ENCODE measurements at places on chromosomes 6 and 20.

GRCh38 chr6:83462524-83462923, 31.7 kb upstream of the ME1 start:
- DNase-seq, result no peak

GRCh38 chr6:170516783-170517616, 36.1 kb downstream of the PSMB1 start:
- peak; percentile 50 for DNase-seq

GRCh38 chr6:4450237-4450636, 314.9 kb upstream of the ECI2 start:
- no peak for DNase-seq

- DNase-seq, result no peak
These were observed 550.3 kb upstream of the JARID2 start for GRCh38 chr6:14695579-14695978.

- no peak for DNase-seq
These were observed 63.1 kb downstream of the ATXN1 start for GRCh38 chr6:16698162-16698533.

- no peak for DNase-seq
These were observed 226.2 kb downstream of the TTLL2 start for GRCh38 chr6:167550941-167551627.

- DNase-seq, result no peak
These were observed 760.7 kb downstream of the GRIK2 start for GRCh38 chr6:102154176-102154575.

DNA sequence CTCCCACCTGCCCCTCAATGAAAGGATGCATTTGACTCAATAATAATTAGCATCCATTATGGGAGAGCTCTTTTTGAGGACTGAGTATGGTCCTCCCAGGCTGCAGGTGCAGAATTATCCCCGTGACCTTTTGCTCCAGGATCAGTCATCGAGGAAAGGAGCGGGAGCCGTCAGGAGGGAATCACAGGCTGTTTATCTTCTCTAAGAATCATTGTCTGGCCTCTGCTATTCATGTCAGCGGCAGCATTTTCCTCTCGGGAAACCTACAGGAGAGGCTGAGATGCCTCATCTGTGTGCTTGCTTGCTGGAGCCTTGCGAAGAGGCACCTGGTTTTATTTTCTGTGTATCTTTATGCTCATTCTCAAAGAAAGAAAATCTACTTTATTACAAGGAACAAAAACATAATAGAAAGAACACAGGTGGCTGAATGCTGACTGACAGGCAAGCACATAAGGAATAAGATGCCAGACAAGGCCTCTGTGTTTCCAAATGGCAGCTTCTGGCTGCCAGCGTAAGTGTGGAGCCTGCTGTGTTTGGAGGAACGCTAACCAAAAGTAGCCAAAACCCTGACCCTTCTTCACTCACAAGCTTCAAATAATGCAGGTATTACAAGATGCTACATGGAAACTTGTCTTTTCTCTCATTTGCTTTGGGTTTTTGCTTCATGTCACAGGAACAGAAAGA, 539.1 kb upstream of the MARCKS start:
- no peak for DNase-seq

- no peak for DNase-seq
These were observed 64.5 kb downstream of the ATP9A start for GRCh38 chr20:51703400-51704287.

DNA sequence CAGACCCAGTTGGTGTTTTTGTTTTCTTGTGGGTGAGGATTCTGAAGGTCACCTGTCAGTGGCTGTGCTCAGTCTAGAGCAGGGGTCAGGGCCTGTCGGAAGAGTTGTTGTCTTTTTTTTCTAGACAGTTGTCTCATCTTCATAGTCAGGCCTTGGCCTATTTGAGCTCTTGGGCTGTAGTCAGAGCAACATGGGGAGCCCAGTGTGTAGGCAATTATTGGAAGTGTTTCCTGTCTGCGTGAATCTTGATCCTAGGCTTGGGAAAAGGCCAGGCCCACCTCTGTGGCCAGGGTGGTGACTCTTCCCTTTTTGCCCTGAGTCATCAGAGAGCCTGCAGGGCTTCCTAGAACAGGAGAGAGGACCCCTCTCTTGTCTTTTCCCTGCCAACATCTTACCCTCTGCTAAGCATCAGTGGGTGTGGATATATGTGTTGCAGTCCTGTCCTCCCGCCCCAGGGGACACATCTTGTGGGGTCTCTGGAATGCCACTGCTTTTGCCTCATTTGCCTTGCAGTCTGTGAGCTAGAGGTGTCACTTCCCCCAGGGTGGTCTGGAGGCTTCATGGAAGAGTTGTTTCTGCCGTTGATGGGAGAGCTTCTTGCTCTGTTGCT, 11.4 kb downstream of the TJAP1 start:
- DNase-seq, result no peak

- DNase-seq, result no peak
These were observed 122.8 kb upstream of the BEND3 start for GRCh38 chr6:107237992-107238660.

- no peak for DNase-seq
These were observed 249.5 kb upstream of the KCNG1 start for GRCh38 chr20:51272401-51272800.

DNA sequence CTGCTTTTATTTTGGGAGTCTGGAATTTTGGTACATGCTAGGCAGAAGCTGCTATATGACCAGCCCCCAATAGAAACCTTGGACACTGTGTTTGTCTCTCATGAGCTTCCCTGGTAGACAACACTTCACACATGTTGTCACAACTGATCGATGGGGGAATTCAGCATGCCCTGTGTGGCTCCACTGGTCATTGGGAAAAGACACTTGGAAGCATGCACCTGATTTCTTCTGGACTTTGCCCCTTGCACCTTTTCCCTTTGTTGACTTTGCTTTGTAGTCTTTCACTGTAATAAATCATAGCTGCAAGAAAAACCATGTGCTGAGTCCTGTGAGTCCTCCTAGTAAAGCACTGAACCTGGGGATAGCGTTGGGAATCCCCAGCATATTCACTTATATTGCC, 7.9 kb upstream of the WFDC10A start:
- no peak for DNase-seq

DNA sequence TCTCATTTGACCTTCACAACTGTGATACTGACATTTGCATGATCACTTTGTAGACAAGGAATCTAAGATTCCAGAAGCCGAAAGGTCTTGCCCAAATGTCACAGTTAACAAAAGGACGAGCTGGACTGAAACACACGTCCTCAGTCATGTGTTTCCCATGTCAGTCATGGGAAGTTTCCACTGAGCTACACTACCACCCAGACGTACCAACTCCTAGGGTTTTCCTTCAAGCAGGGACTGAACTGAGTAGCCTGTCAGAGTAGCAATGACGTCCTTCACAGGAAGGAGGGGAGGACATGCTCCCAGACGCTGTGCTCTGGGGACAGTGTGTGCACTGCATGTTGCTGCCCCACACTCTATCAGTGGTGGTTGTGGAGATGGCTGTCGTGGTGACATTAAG, 215.8 kb upstream of the SMLR1 start:
- no peak for DNase-seq

DNA sequence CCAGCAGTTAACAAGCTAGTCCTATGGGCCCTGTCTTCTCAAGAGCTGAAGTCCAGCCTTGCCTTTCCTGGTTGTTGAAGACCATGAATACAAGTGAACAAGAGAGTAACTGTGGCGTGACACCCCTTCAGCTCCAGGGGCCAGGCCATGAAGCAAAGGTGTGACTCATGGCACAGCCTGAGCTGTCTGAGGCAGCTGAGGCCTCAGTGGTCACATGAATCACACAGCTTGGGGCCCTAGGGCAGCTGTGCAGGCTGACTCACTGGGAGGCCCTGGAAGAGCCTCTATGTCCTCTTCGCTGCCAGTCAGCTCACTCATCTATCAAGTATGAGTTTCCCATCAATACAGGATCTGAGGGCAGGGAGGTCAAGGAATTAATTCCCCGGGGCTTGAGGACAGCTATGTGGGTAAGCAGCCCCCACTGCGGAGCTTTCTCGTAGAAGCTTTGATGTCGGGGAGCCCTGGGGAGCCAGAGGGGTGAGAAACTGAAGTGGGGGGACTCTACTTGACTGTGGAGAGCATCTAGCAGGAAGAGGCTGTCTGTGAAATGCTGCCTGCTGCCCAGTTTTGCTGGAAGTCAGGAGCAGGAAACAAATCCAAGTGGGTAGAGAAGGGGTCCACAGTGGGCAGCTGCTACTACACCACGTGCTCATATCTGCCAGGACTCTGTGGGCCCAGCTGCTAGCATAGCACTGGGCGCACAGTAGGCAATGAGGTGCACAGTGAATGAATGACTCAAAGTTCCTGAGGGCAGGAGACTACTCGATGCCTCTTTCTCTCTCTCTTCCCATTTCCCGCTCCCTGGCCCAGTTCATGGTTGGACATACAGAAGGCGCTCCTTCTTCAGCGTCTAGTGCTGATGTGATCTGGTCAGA, 13.7 kb upstream of the FAM83C start:
- DNase-seq, result no peak

DNA sequence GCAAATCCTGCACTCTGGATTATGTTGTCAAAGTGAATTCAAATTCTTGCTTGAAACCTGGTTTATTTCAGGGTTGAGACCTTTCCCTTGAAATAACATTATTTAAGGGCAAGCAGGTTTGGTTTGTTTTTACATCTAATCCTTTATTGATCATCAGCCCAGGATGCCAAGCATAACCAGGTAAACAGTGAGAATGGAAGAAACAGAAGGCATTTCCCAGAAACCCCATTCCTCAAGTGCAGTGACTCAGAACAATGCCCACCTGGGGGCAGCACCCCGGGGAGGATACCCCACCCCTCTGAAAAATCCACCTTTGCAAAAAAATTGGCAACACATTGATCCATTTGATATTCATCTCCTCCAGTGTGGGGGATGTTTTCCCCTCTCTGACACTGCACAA, 32.5 kb downstream of the POFUT1 start:
- DNase-seq, result no peak

- no peak for DNase-seq
These were observed 42.5 kb upstream of the TLDC2 start for GRCh38 chr20:36833275-36834020.

DNA sequence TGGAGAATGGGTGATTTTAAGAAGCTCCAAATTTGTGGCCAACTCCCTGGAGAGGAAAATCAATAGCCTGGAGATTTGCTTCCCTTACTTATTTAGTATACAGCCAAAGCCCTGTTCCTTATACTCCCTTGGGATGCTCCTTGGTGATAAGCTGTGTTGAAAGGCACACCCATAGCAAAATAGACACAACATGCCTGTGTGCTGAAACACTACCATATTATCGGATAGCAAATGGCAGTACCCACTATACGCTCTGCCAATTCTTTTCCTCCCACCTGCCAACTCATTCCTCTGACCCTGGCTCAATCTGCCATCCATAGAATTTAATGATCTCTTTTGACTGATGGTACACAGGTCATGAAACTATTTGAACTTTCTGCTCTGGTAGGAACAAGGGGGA, 98.2 kb downstream of the CLIC5 start:
- DNase-seq, result no peak

DNA sequence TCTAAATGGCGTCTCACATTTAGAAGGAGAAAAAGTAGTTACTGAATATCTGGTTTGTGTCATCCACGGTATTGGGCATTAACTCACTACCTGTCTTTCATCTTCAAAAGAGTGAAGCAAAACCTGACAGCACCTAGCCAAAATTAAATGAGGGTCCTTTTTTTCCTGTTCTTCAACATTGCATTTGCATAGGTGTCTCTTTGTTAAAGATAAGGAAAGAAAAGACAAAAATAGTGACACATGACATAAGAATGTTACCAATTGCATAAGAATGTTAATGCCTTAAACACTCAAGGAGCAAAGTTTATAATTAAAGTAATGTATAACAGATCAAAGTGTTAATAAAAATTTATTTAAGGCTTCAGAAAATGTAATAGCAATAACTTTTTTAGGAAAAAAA, 61.4 kb upstream of the MANEA start:
- no peak for DNase-seq

DNA sequence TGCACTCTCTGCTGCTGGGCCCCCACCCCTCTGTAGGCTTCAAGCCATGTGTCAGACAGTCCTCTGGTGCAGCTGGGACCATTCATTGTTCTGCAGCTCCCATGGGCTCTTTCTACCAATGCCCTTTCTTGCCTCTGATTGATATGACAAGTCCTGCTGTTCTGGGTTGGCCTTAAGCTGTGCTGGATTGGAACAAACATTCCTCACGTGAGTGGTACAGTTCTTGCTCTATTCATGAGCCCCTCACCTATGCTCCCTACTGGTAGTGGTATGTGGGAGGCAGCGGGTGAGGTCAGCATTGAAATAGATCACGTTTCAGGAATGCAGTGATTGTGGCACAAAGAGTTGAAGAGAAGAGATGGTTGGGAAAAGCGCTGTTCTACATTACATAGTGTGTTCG, 48.8 kb upstream of the RALY start:
- no peak for DNase-seq

DNA sequence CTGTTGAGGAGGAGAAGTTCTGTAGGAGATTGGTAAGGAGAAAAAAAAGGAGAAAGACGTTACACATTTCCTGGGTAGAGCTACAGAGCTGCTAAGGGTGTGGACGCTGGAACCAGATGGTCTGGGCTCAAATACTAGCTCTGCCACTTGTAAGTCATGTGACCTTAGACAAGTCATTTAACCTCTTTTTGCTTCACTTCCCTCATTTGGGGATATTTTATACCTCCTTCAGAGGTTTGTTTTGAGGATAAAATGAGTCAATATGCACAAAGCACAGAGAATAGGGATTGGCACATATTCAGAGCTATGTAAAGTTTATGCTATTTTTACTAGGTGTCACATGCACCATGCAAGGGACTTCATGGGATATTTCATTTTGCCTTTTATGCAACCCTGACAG, 708.8 kb downstream of the DHX35 start:
- DNase-seq, result no peak

DNA sequence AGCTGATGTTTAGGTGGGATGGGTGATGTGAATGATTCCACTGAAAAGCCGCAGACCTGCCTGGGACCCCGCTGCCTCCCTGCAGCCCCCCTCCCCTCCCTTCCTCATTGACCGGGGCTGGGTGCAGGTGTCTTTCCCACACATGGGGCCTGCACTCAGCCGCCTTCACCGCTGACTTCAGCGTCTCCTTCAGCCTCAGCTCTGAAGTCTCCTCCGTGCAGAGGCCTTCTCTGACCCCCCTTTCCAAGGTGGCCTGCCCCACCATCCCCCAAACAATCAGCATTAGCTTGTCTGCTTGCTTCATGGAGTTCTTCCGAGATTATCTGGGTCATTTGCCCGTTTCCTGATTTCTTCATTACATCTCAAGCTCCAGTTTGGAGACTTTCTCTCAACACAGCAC, 140.7 kb downstream of the SMOC2 start:
- DNase-seq, result no peak

DNA sequence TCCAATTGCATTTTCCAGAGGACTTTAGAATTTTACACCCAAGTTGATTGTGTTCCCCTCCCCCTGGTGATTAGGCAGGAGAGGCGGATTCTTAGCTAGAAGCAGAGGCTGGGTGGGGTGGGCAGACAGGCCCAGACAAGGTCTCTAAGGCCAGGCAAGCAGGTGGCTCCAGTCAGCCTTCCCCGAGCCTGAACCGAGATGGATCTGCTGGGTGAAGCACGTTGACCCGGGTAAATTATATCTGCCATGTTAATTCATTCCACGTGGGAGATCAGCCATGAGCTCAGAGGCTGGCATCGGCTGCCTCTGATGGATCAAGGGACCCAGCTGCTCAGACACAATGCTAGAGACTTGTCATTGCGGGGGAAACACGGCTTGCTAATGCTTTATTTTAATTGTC, 159.5 kb upstream of the MAFB start:
- no peak for DNase-seq

- DNase-seq, result peak; percentile 7
These were observed 43.8 kb downstream of the POPDC3 start for GRCh38 chr6:105135907-105136430.

- DNase-seq, result no peak
These were observed 7.2 kb downstream of the THBS2 start for GRCh38 chr6:169246445-169246844.

- DNase-seq, result no peak
These were observed 61.2 kb upstream of the SGK1 start for GRCh38 chr6:134379076-134379475.

Measured in hematopoietic multipotent progenitor cell (in vitro differentiated cells).